ENCODE measurements at places on chromosomes 5 and 9. TPM values are rescaled to one million over a fixed set of nuclear protein-coding genes. Genes with fewer than 3 reads are reported as not detected.

ACTBL2 gene
- total RNA-seq, result 0.45 TPM

MEIKIN gene
- total RNA-seq, result not detected

IRX4 gene
- total RNA-seq, result not detected

BDP1 gene
- total RNA-seq, result 31.2 TPM

PCDHGA4 gene
- 0.07 TPM for total RNA-seq

ECM2 gene
- not detected for total RNA-seq

IL17B gene
- total RNA-seq, result not detected

ARID3C gene
- not detected for total RNA-seq

CDH18 gene
- not detected for total RNA-seq

FAM151B gene
- 1.3 TPM for total RNA-seq

ZNF474 gene
- total RNA-seq, result 0.29 TPM

CDKN2B gene
- 30.4 TPM for total RNA-seq

SIGMAR1 gene
- 65.6 TPM for total RNA-seq

PCDHGA10 gene
- total RNA-seq, result 3.7 TPM

Data from Calu3 (cell line).